ENCODE measurements at places on chromosomes 6 and 20.
A peak's percentile ranks its signal among the peaks of the same experiment; 100 is the strongest.

- no peak for DNase-seq
These were observed 290.9 kb downstream of the FARS2 start for GRCh38 chr6:5552243-5552642.

DNA sequence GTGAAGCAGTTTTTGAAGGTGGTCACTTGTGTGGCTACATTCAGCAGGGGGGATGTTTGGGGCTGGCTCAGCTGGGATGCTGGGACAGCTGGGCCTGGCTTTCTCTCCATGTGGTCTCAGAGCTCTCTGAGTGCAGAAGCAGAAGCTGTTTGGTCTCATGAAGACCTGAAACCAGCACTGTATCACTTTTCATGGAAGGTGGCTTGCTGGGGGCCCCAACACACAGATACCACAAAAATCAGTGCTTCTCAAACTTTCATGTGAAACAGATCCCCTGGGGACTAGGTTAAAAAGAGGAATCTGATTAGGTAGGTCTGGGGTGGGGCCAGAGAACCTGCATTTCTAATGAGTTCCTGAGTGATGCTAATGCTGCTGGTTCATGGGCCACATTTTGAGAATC is 347.3 kb downstream of the DHX35 start:
- DNase-seq: no peak

- DNase-seq: no peak
These were observed 91.3 kb downstream of the PDE10A start for GRCh38 chr6:165571721-165572132.

DNA sequence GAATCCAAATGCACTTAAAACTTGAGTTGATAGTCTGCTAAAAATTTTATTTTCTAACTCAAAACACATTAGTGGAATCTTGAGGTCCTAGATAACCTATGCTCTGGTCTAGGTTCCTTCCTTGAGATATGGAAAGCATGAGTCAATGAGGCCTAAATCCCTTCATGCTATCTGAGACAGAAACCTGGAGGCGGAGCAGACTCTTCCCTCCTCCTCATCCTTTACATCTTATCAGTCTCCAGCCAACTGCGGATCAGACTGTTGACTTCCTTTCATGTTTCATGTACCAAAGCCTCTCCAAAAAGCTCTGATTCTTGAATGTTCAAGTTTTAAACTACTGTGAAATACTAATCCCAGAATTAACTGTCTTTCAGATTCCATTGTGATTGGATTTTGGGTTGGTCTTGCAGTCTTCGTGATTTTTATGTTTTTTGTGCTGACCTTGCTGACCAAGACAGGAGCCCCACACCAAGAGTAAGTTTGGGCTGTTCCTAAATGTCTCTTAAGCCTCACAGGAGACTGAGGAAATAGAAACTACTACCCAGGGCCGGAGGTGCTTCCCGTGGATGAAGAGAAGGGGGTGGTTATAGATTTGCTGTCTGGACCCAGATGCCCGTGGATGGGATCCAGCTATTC is 29.1 kb downstream of the MRAP2 start:
- DNase-seq: no peak

- DNase-seq: no peak
These were observed 184.1 kb downstream of the MBOAT1 start for GRCh38 chr6:20028143-20028542.

DNA sequence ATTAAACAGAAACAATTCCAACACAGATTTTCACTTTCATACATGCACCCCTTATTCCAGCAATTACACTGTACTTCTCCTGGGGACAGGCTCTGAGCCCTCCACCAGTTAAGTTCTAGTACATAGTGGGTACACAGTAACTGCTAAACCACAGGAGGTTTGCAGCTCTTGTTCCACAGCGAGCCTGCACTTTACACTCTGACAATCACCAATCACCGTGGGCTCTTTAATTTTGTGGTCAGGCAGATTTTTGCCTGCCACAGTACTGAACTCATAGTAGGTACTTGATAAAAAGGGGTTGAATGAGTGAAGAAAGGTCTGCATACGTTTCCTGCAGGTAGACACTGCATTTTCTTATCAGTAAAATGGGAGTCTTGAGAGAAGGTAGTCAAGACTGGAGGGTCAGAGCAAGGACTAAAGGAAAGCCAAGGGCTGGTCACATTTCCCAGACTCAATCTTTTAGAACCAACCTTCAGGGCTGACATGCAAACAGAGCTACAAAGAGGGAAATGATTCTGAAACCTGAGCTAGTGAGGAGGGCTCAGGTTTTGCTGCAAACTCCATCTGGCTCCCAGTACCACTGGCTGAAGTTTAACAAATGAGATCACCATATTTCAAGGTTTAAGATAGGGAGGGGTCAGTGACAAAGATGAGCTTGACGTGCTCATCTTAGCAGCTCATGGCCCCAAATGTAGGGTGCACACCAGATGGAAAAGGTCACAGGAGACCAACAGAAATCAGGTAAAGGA is 404.6 kb downstream of the BTBD9 start:
- no peak for DNase-seq

GRCh38 chr6:155152211-155153076 is 111.4 kb upstream of the CLDN20 start:
- no peak for DNase-seq

GRCh38 chr6:18388942-18389341 is 1.8 kb downstream of the RNF144B start:
- DNase-seq: no peak

DNA sequence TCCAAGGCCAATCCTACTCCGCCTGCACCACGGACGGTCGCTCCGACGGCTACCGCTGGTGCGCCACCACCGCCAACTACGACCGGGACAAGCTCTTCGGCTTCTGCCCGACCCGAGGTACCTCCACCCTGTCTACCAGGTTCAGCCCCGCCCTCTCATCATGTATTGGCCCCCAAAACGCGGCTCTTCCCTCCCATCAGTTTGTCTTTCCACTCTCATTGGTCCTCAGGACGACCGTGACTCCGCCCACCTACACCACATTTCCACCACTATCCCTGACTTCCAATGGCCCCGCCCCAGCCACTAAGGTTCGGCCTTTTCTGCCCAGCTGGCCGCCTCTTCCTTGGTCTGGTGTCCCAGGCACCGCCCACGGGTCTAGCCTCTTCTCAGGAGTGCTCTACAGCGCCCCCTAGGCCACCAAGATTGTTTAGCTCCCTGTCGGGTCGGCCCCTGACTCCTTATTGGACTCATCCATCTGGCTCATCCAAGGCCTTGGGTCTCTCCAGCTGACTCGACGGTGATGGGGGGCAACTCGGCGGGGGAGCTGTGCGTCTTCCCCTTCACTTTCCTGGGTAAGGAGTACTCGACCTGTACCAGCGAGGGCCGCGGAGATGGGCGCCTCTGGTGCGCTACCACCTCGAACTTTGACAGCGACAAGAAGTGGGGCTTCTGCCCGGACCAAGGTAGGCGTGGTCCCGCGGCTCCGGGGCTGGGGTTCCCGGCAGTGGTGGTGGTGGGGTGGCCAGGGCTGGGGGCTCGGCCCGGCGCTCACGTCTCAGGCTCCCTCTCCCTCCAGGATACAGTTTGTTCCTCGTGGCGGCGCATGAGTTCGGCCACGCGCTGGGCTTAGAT is 3.1 kb downstream of the MMP9 start:
- no peak for DNase-seq

GRCh38 chr6:56539527-56540105 is 103.1 kb downstream of the DST start:
- no peak for DNase-seq

DNA sequence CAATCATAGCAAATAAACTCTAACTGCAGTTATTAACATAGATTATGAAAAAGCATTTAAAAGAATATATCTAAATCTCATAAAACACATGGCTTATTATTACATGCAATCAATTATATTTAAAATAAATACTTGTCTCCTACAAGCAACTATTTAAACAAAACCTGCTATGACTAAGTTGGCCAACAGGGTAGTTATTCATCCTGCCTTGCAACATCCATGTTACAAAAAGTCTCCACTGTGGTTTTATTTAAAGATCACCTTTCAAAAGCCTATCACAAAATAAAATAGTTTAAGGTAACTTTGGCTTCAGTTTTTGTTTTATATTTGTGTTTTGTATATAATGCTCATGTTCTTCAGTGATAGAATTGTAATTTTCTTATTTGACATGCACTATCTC is 1127.0 kb upstream of the MAP3K7 start:
- DNase-seq: no peak

DNA sequence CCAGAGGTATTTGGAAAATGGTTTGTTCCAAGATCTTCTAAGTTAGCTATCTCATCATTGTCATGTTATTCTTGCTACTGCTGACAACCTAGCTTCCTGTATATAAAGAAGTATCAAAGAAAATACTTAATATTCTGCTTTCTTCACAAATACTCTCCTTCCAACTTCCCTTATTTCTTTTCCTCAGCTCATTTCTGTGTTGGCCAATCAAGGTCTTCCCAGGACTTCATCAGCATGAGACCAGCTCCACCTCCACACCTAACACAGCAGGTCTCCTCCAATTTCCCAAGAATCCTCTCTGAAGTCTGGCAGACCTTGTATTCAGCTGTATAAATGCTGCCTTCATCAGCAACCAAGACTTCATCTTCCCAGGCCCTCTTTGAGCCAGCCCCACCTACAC is 538.6 kb upstream of the JARID2 start:
- DNase-seq: no peak

DNA sequence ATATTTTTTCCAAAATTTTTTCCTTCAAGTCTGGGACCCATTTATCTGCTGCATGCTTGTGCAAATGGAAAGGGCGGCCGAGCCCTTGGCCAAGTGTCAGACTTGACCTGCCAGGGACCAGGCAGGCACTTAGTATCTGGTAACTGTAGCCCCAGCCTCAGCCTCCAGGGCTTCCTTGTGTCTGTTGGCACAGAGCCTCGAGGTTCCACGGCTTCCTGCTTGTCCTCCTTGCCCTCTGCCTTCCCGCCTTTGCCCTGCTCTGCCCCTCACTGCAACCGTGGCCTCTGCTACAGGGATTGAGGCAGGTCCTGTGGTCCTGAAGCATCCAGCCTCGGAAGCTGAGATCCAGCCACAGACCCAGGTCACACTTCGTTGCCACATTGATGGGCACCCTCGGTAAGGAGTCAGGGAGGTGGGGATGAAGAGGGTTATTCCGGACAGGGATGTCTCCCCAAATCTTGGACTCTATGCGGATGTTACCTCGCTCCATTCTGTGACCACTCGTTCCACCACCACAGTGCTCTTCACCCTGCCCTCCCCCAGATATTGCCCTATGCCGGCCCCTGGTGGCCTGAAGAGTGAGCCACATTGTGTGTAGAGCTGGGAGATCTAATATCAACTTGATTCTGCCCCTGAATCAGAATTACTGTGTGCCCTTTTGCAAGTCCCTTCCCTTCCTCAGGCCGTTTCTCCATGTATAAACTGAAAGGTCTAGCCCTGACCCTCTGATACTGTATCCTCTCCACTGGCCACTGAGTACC is 41.5 kb upstream of the SRF start:
- no peak for DNase-seq

DNA sequence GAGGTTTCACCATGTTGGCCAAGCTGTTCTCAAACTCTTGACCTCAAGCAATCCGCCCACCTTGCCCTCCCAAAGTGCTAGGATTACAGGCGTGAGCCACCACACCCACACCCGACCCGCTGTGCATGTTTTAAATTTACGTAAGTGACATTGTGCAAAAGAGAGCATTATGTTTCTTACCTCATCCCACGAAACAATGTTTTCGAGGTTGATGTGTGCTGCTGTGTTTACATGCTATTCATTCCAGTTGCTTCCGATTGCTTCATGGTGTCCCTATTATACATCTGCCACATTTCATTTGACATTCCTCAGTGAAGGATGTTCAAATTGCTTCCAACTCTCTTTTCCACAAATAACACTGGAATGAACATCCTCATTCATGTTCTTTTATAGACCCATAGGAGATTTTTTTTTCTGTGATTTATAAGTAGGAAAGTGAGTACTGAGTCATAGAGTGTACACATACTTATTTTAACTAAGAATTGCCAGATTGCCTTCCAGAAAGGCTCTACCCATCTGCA is 403.9 kb upstream of the JARID2 start:
- no peak for DNase-seq

DNA sequence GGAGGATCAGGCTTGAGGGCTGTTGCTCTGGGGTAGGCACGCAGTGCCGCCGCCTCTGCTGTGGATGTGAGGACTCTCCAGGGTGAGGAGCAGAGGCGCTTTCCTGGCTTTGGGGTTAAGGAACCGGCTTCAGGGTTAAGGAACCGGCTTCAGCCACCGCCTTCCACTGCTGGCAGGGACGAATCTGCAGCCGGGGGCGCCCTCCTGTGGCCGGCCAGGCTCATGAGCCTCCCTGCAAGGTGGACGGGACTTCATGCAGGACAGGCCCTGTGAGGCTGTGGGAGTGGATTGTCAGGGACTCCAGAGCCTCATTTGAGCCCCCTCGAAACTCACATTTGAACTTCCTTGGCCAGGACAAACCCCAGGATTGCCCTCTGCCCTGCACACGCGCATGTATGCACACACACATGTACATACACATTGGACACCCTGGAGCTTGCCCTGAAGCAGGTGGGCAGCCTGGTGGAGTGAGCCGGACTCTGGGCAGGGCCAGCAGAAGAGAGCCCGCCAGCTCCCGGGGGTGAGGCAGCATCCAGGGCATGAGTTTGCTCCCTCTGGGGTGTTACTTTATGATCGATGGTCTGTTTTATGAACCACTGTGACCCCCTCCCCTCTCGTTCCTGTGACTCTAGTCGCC is 146.9 kb downstream of the PHACTR3 start:
- DNase-seq: peak; percentile 58

DNA sequence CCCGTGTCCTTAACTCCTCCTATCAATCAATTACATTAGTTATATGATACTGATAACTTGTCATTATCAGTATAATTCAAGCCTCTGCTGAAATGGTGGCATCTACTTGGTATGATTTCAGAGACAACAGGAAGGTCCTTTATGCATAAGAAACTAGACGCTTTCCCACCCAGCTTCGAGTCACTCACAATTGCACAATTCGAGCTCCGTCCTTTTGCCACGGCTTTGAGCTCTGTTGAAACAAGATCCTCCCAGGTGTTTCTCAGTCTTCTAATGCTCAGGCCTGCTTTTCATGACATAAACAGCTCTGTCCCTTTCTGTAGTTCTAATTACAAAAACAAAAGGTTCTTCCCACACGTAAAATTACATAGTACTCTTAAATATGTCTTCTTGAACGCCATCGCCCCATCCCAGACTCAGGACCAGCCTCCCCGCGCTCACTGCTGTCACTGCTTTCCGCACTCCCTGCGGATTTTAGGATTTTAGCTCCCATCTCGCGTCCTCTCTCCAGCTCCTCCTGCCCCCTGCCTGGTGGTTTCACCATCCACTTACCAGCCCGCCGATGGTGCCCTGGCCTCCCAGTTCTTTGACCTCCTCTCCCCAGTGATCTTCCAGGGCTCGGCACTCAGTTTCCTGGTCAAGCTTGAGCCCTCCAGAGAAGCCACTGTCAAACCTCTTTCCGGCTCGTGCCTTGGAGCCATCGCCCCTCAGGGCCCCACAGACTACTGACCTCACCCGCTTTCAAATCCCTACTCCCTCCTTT is 23.2 kb upstream of the PNPLA1 start:
- DNase-seq: no peak
